Activated T-cell treated with anti-CD3 and anti-CD28 coated beads, Interleukin-2, amount 50 U/mL, for 48 hours (primary cell): ENCODE measurements at places on chromosomes 1 and 21.

DNA sequence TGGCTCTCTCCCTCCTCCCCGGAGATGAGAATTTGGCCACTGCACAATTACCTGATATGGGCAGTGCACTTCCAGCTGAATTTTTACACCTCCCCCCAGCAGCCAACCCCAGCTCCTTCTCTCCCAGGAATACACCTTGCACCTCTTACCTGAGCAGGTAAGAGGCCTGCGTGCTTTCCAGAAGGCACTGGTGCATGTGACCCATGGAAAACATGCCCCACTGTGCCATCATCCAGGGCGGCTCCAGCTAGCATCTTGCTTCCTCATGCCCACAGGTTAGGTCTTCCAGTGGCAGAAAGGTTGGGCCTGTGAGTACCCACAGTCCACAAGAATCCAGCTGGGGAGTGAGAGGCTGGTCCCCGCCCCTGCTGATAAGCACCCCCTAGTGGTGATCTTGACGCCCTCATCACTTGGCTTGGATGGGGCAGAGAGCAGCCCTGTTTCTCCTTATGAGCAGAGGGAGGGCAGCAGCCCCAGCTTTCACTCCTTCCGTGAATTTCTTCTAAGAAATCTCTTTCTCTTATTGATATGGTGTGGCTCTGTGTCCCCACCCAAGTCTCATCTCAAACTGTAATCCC, 57.8 kb downstream of the EDARADD start:
- DNase-seq: peak; percentile 54

DNA sequence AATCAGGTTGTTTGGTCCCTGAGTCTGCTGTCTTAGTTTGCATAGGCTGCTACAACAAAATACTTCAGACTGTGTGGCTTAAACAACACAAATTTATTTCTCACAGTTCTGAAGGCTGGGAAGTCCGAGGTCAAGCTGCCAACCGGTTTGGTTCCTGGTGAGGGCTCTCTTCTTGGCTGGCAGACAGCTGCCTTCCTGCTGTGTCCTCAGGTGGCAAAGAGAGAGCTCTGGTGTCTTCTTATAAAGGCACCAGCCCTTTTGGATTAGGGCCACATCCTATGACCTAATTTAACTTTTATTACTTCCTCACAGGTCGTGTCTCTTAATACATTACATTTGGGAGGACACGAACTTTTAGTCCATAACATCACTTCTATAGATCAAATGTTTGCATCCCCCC, 89.6 kb upstream of the CD34 start:
- no peak for DNase-seq

DNA sequence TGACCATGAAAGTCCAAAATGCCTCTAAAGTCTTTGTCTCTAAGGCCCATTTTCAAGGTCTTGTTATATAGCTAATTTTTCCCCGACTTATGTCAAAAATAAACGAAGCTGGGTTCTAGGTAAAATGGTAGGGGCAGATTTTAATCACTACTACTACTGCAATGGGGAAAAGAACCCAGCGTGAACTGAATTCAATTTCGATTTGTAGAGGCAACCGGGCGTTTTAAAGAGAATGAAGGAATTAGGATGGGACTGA, 536 bp upstream of the EXO1 start:
- no peak for DNase-seq

GRCh38 chr1:105138458-105138893, 1388.8 kb downstream of the AMY1C start:
- no peak for DNase-seq

DNA sequence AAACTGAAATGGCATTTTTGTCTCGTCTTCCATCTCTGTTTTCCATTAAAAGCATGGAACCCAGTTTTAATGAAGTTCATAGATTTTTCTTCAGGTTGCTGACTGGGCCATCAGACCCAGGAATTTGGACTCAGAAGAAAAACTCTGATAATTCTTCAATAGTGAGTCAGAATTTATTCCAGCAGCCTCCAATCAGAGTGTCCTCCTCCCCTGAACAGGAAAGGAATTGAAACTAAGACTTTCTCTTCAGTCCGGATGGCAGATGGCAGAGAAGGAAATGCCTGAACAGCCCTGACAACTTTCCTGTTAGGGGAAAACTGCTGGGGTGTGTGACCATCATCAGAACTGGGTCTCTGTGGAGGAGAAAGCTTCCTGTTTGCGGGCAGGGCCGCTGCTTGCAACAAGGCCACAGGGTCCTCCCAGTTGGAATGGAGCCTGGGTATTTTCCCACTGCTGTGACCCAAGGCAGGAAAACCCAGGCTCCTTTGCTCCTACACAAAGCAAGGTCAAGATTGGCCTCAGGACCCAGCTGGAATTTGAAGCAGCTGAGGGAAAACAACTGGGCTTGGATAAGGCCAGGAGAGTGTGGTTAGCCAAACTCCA, 20.7 kb downstream of the CD34 start:
- DNase-seq: no peak

DNA sequence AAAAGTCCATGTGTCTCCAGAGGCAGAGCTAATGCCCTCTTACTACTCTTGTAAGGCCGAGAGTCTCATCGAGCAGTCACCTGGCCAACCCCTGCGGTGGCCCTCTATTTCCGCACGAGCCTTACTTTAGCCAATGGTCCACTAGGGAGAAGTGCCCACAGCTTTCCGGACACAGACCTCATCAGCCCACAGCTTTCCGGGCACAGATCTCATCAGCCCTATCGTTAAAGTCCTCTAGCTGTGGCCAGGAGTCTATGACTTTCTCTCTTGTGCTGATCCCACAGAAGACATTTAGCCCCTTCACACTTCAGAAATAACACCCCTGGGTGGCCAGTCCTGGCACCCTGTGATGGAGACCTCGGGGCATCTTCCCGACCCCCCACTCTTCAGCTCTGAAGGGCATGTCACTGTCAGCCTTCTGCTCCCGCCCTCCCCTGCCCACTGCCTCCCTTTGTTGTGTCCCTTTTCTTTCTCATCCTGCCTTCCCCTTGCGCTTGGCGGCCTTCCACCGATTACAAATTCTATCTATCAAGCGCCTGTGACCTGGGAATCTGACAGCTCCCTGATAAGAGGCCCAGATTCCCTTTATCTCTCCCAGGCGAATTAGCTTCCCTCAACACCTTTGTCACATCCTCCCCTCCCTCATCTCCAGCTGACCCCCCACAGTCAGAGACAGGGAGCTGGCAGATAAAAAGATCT, 161.0 kb downstream of the PLXNA2 start:
- no peak for DNase-seq
